ENCODE measurements at places on chromosomes 12 and 14.

- DNase-seq: no peak
These were observed 22.6 kb downstream of the TCTN1 start for GRCh38 chr12:110636516-110636915.

DNA sequence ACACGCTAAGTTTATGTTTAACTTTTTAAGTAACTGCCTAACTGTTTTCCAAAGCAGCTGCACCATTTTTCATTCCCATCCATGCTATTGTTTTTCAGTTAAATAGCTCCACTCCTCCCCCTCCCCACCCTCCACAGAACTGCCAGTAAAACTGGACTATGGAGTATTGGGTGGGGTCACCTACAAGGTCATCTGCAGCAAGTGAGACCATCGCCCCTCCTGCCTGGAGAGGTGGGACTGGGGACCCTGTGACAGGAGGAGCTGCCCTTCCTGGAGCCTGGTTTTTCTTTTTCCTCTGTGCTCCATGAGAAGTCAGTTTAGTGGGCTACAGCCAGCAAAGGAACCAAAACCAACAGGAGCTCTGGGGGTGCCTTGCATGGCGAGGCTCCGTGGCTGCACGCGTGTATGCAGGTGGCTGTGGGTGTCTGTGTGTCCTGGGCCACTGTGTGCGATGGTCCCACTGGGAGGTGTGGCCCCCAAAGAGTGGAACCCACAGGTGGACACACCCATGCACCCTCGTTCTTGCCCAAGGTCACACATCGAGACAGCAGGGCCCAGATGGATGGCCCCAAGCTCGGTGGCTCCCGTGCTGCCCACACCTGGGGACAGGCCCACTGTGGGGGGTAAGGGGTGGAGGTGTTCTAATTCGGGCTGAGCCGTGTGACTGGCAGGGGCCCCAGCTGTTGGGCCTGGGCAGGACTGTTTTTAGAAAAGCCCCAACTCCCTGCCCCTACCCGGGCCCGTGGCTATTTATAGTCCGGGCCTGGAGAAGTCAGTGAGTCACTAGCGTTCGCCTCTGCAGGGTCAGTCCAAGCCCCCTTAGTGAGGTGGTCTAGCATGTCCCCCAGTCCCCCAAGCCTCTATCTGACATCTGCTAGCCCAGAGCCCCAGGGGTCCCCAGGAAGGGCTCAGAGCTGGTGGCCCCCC, 2.3 kb upstream of the ADSS1 start:
- no peak for DNase-seq

- DNase-seq: no peak
These were observed 1.2 kb downstream of the CNOT2 start for GRCh38 chr12:70244409-70244808.

- no peak for DNase-seq
These were observed 51.3 kb downstream of the RBM19 start for GRCh38 chr12:113914806-113915205.

GRCh38 chr12:264269-264668, 1.6 kb upstream of the SLC6A13 start:
- no peak for DNase-seq

- no peak for DNase-seq
These were observed 54.0 kb downstream of the CLIP1 start for GRCh38 chr12:122368361-122369073.

DNA sequence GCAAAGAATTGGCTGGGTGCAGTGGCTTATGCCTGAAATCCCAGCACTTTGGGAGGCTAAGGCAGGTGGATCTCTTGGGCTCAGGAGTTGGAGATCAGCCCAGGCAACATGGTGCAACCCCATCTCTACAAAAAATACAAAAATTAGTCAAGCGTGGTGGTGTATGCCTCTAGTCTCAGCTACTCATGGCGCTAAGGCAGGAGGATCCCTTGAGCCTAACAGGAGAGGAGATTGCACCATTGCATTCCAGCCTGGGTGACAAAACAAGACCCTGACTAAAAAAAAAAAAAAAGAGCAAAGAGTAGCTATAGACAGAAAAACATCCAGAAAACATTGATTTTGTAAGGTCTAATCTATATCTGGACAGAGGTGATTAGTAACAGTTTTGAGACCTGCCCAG, 25.0 kb downstream of the KIF21A start:
- no peak for DNase-seq

Data from esophagus squamous epithelium (tissue), 5 donors.